DMS53 (cell line): ENCODE measurements at places on chromosomes 13 and 19.

GRCh38 chr19:3549816-3550215 is 7.6 kb downstream of the MFSD12 start:
- DNase-seq = no peak

DNA sequence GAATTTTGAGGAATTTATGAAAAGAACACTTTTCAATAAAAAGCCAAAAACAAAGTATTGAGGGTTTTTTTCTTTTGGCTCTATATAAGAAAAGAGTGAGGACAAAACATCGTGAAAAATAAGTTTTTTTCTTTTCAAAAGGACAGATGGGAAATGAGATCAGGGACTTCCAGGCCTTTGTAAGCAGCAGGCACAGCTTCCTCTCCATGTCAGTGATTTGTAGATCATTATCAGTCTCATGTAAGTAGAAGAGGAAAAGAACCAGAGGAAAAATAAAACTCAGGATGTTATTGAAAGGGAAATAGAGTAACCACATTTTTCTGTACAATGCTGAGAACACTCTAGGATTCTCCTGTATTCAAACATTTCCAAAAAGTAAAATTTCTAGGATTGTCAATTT is 29.9 kb downstream of the DOCK9 start:
- DNase-seq = no peak

DNA sequence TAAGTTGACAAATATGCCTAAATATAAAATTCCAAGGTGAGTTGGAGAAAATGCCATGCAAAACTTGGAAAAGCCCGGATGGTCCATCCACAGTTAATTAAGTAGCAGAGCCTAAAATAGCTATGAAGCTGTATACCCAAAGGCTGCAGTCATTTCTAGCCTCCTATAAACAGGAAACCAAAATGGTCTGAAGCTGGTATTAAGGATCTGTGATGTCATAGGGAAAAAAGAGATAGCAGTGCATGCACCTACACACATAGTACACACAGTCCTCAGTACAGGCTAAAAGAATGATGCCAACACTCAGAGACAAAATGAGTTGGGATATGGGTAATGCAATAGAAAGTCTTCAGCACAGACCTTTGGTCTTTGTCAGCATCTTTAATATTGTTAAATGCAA is 736.9 kb downstream of the EFNB2 start:
- DNase-seq = no peak

GRCh38 chr19:1141944-1142343 is 32.1 kb downstream of the SBNO2 start:
- no peak for DNase-seq

GRCh38 chr13:50366488-50367174 is 351.4 kb downstream of the KCNRG start:
- DNase-seq = peak; percentile 43

DNA sequence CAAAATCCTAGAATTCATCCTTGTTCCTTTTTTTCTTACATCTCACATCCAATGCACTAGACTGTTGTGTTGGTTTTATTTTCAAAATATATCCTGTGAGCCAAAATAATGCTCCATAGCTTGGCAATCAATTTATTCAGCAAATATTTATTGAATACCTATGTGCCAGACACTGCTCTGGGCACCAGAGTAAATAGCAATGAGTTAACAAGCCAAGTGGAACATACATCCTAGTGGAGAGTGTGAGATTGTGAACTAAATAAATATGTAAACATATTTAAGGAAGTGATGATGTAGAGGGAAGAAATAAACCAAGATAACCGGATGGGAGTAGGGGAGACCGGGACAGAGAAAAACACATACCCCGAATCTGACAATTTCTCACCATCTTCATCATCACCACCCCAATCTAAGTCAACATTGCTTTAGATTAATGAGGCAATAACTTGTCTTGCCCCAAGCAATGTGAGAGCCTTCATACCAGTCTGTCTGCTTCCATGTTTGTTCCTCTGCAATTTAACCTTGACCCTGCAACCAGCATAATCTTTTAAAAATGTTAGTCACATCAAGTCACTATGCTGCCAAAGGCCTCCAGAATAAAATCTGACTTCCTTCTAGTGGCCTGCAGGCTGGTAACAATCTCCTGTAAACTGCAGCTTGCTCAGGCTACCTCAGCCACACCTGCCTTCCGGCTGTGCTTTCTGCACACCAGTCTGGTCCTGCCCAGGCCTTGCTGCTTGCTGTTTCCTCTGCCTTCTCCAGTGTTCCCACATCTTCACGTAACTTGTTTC is 199.2 kb downstream of the DLEU7 start:
- no peak for DNase-seq

DNA sequence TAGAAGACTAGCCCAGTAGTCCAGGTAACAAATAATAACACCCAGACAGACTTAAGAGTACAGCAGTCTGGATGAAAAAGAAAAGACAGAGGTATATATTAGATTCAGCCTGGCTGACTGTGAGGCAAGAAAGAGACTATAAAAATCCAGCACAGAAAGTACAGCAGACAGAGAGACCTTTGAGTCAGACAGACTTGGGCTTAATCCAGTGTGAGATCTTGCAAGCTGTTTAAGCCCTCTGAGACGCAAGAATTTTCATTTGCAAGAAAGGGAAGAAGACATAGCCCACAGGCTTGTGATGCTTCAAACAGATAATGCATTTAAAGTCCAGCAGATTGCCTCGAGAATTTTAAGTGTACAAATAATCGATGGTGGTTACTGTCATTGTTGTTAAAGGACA is 471.4 kb downstream of the LIG4 start:
- no peak for DNase-seq
